ENCODE measurements at places on chromosomes 4 and X.

- DNase-seq, result no peak
These were observed 27.3 kb downstream of the CT45A1 start for GRCh38 chrX:135740681-135741149.

- no peak for DNase-seq
These were observed 82.8 kb downstream of the NAT8L start for GRCh38 chr4:2141762-2142451.

DNA sequence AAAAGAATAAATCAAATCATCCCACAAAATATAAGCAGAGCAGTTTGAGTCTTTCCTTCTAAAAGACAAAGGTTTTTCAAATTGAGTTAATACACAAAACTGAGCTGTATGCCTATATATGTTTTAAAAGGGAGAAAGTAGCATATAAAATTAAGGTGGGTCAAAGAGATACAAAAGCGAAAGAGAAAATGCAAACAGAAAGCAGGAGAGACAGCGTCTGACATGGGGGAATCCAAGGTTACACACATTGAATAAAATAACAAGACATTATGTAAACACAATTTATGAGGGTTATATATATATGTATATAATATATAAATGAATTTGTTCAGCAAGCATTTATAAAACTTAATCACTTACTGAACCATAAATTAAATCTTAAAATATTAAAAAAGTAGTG is 276.1 kb upstream of the LCORL start:
- no peak for DNase-seq

DNA sequence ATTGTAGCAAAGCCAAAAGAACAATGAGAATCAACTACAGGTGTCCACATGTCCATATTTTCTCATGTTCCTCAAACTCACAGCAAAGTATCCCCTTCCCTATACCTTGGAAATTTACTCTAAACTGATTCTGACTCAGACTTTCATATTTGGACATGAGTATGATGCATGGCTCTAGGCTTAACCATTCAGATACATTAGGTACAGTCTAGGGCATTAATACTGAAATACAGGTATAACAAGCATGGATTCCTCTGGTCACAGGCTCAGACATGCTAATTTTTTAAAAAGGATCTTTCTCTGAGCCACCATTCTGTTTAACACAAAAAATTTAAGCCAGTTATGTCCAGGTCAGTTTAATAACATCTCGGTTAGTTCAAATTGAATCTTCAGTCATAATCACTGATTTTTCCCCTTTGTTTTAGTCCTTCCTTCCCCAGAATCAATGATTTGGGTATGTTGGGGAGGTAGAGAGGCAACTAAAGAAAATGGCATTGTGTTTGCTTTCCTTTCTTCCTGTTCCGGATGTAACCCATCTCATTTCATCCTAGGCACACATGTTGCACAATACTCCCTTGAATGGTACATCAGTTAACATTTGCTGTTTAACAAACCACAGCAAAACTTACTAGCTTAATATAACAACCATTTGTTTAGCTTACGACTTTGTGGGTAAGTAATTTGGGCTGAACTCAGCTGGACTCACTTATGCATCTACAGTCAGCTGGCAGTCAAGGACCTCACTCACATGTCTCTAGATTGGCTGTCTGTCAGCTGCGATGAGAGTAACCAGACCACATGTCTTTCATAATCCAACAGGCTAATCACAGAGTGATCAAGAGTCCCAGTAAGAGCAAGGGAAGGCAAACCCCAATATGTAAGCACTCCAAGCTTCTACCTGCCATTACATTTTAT is 75.3 kb upstream of the GRIA3 start:
- no peak for DNase-seq

- no peak for DNase-seq
These were observed 47.1 kb upstream of the PPP2R3B start for GRCh38 chrX:433771-434170.
